CD14-positive monocyte (primary cell): ENCODE measurements at places on chromosomes 13 and 19. TPM values are rescaled to one million over a fixed set of nuclear protein-coding genes. Genes with fewer than 3 reads are reported as not detected.
A peak's percentile ranks its signal among the peaks of the same experiment; 100 is the strongest.

Gene WASF3
- not detected for polyA plus RNA-seq

GRCh38 chr19:38318660-38319059 lies 985 bp upstream of the KCNK6 start:
- no peaks in the 10 kb centered on the region for H3K36me3 ChIP-seq
- no peaks in the 10 kb centered on the region for H3K27me3 ChIP-seq
- H3K4me1 ChIP-seq: peaks cover 94% of the 10 kb centered on the region
- H3K4me3 ChIP-seq: no peak overlapping the region

Gene CLEC17A
- 2.4 and 2.6 TPM in 2 replicates for polyA plus RNA-seq

DNA sequence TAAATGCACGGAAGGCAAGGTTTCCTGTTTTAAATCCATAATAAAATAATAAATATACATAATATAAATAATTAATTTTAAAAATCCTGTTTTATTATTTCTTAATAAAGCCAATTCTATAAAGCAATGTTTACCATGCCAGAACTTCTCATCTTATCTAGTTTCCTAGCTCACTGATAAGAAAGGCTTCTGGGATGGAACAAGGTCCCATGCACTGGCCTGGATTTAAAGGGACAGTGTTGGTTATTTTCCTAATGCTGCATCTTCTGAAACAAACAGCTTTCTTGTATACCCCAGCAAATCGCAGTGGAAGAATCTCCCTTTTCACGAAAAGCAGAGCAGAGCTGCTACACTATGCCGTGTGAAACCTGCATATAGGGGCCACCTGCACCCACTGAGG lies 68.8 kb downstream of the LNX2 start:
- DNase-seq: no peak
- H3K4me1 ChIP-seq: no peaks in the 10 kb centered on the region
- no peak overlapping the region for H3K4me3 ChIP-seq

GRCh38 chr13:105814902-105815250 lies 720.6 kb downstream of the EFNB2 start:
- H3K36me3 ChIP-seq: no peaks in the 10 kb centered on the region
- no peaks in the 10 kb centered on the region for H3K4me1 ChIP-seq
- no peaks in the 10 kb centered on the region for H3K27me3 ChIP-seq
- no peak overlapping the region for H3K27ac ChIP-seq
- no peak overlapping the region for H3K4me3 ChIP-seq

GRCh38 chr19:33821871-33822270 lies 25.2 kb downstream of the KCTD15 start:
- H3K27ac ChIP-seq: no peak overlapping the region
- no peak overlapping the region for H3K4me3 ChIP-seq
- no peaks in the 10 kb centered on the region for H3K36me3 ChIP-seq
- no peak for DNase-seq
- H3K4me1 ChIP-seq: peaks cover 53% of the 10 kb centered on the region

Gene RASA3
- 16.6 TPM for polyA plus RNA-seq

GRCh38 chr19:13262450-13262849 lies 112.2 kb downstream of the IER2 start:
- H3K27me3 ChIP-seq: no peaks in the 10 kb centered on the region
- peaks cover 22% of the 10 kb centered on the region for H3K4me1 ChIP-seq
- DNase-seq: peak; percentile 20
- no peaks in the 10 kb centered on the region for H3K36me3 ChIP-seq
- no peak overlapping the region for H3K4me3 ChIP-seq

- no peaks in the 10 kb centered on the region for H3K27me3 ChIP-seq
- H3K27ac ChIP-seq: peak overlapping the region; percentile 38
- peak; percentile 74 for DNase-seq
- H3K4me3 ChIP-seq: no peak overlapping the region
- no peaks in the 10 kb centered on the region for H3K36me3 ChIP-seq
Observed at GRCh38 chr13:25847635-25848626, 203.9 kb downstream of the SHISA2 start.

GRCh38 chr13:110560601-110561343 lies 750 bp downstream of the RAB20 start:
- H3K36me3 ChIP-seq: peaks cover 22% of the 10 kb centered on the region
- peaks cover 71% of the 10 kb centered on the region for H3K4me1 ChIP-seq
- H3K27me3 ChIP-seq: no peaks in the 10 kb centered on the region
- peak overlapping the region; percentile 93 for H3K4me3 ChIP-seq

DNA sequence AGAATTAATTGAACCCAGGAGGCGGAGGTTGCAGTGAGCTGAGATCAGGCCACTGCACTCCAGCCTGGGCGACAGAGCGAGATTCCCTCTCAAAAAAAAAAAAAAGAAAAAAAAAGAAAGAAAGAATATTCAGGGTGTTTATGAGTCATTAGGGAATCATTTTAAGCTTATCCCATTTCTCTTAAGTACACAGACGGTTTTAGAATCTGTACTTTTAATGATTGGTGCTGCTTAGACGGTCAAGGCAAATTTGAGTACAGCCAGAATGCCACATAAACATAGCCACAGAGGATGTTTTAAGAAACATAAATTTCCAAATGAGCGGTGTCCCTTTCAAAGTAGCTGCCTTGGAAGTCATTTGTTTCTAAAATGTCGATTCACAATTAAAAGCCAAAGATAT lies 2.6 kb downstream of the SPRYD7 start:
- no peak overlapping the region for H3K4me3 ChIP-seq
- H3K4me1 ChIP-seq: peaks cover 12% of the 10 kb centered on the region
- no peak for DNase-seq
- no peak overlapping the region for H3K27ac ChIP-seq

Gene ICAM3
- polyA plus RNA-seq: 198 and 294 TPM in 2 replicates

Gene CEACAM21
- polyA plus RNA-seq: 4.1 TPM

Gene LIM2
- polyA plus RNA-seq: not detected

DNA sequence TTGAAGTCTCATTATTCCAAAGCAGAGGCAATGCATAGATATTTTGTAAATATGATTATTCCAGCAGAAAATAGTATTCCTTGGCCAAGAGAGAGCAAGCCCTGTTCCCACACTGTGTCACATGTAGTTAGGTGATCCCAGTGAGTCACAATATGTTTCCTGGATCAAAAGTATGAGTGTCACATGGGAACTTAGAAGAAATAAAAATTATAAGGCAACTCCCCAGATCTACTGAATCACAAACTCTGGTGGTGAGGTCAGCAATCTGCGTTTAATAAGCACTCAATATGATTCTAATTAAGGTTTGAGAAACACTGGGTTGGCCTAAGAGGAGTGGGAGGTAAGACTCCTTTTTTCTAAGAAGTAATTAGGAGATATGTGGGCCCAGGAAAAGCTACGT lies 1504.5 kb upstream of the PCDH20 start:
- no peaks in the 10 kb centered on the region for H3K27me3 ChIP-seq
- DNase-seq: no peak
- no peak overlapping the region for H3K27ac ChIP-seq

Gene TMEM150B
- polyA plus RNA-seq: 65.6 and 100 TPM in 2 replicates

Gene FXYD3
- not detected for polyA plus RNA-seq

Gene TRPC4
- not detected for polyA plus RNA-seq

DNA sequence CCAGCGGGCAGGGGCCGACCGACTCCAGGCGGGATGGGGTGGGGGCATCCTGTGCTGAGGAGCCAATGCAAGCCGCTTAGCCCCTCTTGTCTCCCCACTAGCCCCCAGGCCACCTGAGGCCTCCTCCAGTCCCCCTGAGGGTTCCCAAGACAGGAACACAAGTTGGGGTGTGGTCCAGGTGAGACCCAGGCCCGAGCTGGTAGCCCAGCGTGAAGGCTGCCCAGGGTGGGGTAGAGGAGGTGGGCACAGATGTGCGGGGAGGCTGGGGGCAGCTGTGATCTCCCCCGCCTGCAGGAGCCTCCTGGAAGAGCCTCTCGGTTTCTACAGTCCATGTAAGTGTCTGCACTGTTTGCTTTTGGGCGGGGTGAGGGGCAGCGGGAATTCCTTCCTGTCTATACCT lies 10.4 kb downstream of the TLE6 start:
- no peaks in the 10 kb centered on the region for H3K36me3 ChIP-seq
- H3K27me3 ChIP-seq: peaks cover 4% of the 10 kb centered on the region
- H3K27ac ChIP-seq: no peak overlapping the region

DNA sequence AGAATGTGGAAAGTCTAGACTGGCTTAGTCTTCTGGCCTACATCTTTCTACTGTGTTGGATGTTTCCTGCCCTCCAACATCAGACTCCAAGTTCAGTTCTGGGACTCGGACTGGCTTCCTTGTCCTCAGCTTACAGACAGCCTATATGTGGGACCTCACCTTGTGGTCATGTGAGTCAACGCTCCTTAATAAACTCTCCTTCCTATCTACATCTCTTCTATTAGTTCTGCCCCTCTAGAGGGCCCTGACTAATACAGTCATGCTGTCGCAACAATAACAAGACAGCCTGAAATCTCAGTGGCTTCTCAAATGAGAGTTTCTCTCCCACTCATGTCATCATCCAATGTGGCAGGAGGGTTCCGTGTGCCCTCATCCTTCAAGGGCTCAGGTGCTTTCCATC lies 347.8 kb downstream of the MZT1 start:
- H3K27me3 ChIP-seq: no peaks in the 10 kb centered on the region
- no peak for DNase-seq

GRCh38 chr19:51158474-51159129 lies 16.5 kb downstream of the SIGLEC7 start:
- no peak overlapping the region for H3K27ac ChIP-seq
- H3K27me3 ChIP-seq: no peaks in the 10 kb centered on the region
- peaks cover 13% of the 10 kb centered on the region for H3K4me1 ChIP-seq
- DNase-seq: peak; percentile 68

GRCh38 chr19:6062274-6062673 lies 48.0 kb downstream of the RFX2 start:
- peak overlapping the region; percentile 95 for H3K27ac ChIP-seq
- H3K27me3 ChIP-seq: no peaks in the 10 kb centered on the region
- H3K4me1 ChIP-seq: peaks cover 95% of the 10 kb centered on the region
- H3K4me3 ChIP-seq: peak overlapping the region; percentile 34
- H3K36me3 ChIP-seq: no peaks in the 10 kb centered on the region

Gene ZNF471
- 0.14 TPM for polyA plus RNA-seq

DNA sequence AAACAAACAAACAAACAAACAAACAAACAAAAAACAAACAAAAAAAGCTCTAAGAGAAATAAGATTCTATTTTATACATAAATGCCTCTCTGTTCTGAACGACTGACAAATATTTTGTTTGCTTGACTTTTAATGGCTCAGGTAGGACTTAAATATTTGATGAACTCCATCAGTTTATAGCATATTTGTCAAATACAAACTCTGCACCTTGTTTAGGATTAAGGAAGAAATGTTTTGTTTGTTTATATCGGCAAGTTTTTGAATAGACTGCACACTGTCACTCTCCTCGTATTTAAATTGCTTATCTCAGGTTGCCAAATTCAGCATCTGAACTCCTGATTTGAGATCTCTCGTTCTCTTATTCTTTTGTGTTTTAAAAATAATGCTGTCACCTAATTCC lies 1499.7 kb upstream of the SLC10A2 start:
- H3K4me1 ChIP-seq: no peaks in the 10 kb centered on the region
- no peak for DNase-seq
- no peaks in the 10 kb centered on the region for H3K27me3 ChIP-seq
- no peaks in the 10 kb centered on the region for H3K36me3 ChIP-seq

Gene CABP5
- not detected in 2 replicates for polyA plus RNA-seq

DNA sequence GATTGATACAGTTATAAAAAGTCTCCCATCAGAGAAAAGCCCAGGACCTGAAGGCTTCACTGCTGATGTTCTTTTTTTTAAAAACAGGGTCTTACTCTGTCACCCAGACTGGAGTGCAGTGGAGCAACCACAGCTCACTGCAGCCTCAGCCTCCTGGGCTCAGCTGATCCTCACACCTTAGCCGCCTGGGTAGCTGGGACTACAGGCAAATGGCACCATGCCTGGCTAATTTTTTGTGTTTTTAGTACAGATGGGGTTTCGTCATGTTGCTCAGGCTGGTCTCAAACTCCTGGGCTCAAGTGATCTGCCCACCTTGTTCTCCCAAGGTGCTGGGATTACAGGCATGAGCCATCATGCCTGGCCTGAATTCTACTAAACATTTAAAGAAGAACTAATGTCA lies 33.1 kb downstream of the TEX29 start:
- no peaks in the 10 kb centered on the region for H3K27me3 ChIP-seq
- no peak overlapping the region for H3K4me3 ChIP-seq
- no peak for DNase-seq
- no peaks in the 10 kb centered on the region for H3K36me3 ChIP-seq
- no peak overlapping the region for H3K27ac ChIP-seq
- H3K4me1 ChIP-seq: no peaks in the 10 kb centered on the region

DNA sequence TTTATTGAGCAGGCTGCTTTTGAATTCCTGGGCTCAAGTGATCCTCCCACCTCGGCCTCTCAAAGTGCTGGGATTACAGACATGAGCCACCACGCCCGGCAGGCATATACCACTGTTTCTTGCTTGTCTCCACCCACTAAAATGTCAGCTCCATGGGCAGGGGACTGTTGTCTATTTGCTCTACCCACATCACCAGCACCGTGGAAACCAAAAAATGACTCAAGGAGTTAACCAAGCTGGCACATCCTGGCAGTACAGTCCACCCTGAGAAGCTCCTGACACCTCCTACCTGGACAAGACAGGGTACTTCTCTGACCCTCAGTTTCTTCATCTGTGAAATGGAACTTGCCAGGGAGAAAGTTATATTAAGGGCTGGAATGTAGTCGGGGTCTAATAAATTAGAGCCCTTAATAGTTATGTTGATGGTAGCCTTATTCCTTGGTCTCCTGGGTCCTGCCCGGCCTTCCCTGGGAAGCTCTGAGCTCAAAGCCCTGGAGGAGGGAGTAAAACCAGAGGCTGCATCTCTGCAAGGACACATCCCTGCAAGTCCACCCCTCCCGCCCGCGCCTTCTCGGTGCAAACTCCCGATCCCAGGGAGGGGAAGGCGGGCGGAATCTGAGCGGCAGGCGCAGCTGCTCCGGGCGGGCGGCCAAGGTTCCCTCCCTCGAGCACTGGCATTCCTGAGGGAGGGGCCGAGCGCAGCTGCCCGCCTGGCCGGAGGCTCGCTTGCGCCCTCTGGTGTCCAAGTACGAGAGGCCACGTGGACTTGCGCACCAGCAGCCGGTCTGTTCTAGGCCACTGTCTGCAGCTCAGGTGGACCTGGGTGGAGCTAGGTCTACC lies 14.1 kb downstream of the RDH8 start:
- no peak overlapping the region for H3K4me3 ChIP-seq
- H3K36me3 ChIP-seq: no peaks in the 10 kb centered on the region
- no peaks in the 10 kb centered on the region for H3K27me3 ChIP-seq
- peaks cover 5% of the 10 kb centered on the region for H3K4me1 ChIP-seq

Gene FFAR2
- polyA plus RNA-seq: 5.7 TPM

GRCh38 chr13:113922412-113923118 lies 51.3 kb downstream of the C13orf46 start:
- no peak overlapping the region for H3K27ac ChIP-seq
- H3K4me1 ChIP-seq: peaks cover 10% of the 10 kb centered on the region
- H3K27me3 ChIP-seq: peaks cover 8% of the 10 kb centered on the region
- DNase-seq: no peak
- no peaks in the 10 kb centered on the region for H3K36me3 ChIP-seq

DNA sequence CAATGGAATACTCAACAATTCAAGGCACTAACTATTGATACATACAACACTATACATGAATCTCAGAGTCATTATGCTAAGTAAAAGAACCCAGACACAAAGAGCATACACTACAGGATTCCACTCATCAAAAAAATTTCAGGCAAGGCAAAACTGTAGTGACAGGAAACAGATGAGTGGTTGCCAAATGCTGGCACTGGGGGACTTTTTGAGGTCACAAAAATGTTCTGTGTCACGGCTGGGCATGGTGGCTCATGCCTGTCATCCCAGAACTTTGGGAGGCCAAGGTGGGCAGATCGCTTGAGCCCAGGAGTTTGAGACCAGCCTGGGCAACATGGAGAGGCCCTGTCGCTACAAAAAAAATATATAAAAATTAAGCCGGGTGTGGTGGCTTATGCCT lies 129.4 kb downstream of the KL start:
- no peaks in the 10 kb centered on the region for H3K27me3 ChIP-seq
- no peak overlapping the region for H3K27ac ChIP-seq
- H3K36me3 ChIP-seq: no peaks in the 10 kb centered on the region
- no peak overlapping the region for H3K4me3 ChIP-seq
- DNase-seq: no peak
- H3K4me1 ChIP-seq: no peaks in the 10 kb centered on the region
